ENCODE measurements at places on chromosomes 6 and 20.

GRCh38 chr6:38871741-38872568, 156.8 kb downstream of the DNAH8 start:
- peak; percentile 19 for DNase-seq

GRCh38 chr6:148681666-148682065, 65.2 kb upstream of the UST start:
- no peak for DNase-seq

GRCh38 chr6:129776542-129777330, 66.8 kb upstream of the ARHGAP18 start:
- no peak for DNase-seq

DNA sequence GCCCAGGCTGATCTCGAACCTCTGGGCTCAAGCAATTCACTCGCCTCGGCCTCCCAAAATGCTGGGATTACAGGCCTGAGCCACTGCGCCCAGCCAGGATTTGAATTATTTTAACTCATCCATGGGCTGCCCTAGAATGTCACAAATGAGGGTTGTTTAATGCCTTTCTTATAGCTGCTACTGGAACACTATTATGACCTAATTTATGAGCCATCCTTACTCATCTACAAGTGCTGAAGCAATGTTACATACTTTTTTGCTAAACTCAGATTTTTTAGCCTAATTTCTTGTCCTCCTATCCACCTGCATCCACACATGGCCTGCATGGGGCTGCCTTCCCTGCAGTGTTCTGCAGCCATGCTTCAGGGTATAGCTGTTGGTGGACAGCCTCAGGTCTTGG, 59.9 kb downstream of the RTN4IP1 start:
- DNase-seq = no peak

GRCh38 chr6:41535766-41536165, 10.4 kb upstream of the FOXP4 start:
- DNase-seq = no peak

- DNase-seq = peak; percentile 34
Observed at GRCh38 chr6:20400456-20401204, 1.0 kb upstream of the E2F3 start.

DNA sequence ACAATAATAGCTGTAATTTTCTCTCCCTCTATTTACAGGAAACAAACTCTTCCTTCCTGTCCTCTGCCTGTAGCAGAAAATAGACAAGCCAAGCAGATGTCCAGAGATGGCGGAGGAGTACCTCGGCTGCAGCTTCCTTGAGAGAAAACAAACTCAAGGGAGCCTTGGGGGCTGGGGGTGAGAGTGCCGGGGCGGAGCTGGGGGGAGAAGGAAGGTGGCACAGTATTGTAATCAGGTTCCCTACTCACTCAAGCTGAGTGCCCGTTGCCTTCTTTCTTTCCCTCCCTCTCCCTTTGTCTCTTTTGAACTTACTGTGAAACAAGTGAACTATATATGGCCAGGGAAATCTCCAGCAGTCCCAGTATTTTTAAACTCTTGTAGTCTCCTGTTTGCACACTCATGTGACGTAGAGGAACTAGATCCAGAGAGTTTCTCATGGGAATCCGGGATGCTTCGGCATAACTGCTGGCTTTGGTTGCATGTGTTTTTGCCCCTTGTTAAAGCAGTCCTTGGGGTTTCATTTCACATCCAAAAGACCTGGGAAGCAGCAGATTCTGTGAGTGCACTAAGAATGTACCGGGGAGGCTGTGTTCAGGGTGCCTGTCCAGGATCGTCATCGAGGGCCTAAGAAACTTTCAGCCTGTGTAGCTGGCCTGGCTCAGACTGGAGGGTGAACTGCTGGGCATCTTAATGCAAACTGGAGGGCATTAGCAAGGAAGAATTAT, 44.6 kb upstream of the HDDC2 start:
- DNase-seq = no peak

- no peak for DNase-seq
Observed at GRCh38 chr6:159172091-159172491, 2.9 kb downstream of the FNDC1 start.

- DNase-seq = no peak
Observed at GRCh38 chr6:21442874-21443273, 150.7 kb upstream of the SOX4 start.

DNA sequence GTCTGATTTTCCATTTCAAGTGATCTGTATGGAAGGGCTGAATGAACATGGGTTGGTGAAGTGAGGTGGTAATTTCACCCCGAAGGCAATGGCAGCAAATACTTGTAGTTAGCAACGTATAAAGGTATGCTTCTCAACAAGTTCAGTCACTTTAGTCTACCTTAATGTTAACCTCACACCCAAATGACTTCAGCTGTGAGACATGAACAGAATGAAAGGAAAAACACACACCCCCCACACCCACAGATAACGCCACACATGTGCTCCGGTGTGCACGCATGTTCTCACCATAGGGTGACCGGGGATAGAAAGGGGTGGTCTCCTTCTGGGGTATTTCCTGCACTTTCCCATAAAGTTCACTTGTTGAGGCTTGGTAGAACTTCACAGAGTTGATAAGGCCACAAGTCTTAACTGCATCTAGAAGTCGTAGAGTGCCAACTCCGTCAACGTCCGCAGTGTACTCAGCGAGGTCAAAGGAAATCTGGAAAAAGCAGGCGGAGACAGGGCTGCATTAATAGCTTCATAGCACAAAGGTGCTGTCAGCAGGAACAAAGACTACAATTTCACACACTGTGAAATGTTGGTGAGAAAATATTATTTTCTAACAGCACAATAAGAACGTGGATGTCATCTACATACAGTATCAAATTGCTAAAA, 284.8 kb downstream of the GMDS start:
- no peak for DNase-seq

DNA sequence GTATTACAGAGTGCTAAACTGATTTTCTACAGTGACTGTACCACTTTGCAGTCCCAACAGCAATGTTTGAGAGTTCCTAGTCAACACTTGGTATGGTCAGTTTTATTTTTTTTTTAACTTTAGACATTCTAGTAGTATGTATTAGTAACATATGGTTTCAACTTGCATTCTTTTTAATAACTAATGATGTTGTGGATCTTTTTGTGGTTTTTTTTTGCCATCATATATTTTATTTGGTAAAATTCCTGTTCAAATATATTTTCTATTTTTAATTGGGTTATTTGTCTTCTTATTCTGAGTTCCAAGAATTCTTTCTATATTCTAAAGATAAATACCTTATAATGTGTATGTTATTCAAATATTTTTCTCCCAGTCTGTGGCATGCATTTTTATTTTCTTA, 189.4 kb upstream of the ECI2 start:
- no peak for DNase-seq

DNA sequence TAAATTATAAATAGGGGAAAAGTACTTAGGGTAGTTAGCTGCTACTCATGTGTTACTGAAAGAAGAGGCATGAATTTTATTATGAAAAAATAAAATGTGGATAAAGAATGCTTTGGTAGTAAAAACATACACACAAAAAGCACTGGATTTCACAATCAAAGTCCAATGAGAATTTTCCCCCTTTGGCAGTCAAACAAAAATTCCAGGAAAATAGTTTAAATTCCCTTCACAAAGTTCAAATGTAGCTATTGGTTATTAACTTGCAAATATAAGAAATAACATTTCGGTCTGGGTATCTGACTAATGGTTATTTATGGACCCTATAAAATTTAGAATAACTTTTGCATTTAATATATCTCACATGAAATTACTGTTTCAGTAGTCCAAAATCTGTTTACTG, 210.4 kb downstream of the FOXC1 start:
- DNase-seq = no peak

DNA sequence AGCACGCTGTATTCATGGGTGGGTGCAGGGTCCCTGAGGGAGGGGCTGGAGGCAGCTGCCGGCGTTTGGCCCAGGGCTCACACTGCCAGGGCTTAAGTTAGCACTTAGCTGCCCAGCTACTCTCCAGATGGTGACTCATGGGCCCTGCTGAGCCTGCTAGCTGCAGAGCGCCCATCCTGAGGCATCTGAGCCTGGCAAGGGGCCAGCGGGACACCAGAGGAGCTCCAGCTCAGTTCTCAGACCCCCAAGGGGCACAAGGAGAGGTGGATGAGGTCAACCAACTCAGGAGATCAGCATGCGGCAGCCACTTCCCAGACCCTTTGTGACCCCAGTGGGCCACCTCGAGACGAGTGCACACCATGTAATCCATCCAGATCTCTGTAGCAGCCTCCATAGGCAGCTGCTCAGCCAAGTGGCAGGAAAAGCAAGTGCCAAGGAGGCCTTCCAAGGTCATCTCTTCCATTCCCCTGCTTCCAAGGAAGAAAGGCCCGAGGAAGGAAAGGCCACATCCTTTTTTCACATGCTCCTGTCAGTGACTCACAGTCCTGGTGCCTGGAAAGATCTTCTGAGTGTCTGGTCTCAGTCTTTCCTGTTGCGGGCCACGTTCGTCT, 35.3 kb downstream of the FOXP4 start:
- DNase-seq = no peak

DNA sequence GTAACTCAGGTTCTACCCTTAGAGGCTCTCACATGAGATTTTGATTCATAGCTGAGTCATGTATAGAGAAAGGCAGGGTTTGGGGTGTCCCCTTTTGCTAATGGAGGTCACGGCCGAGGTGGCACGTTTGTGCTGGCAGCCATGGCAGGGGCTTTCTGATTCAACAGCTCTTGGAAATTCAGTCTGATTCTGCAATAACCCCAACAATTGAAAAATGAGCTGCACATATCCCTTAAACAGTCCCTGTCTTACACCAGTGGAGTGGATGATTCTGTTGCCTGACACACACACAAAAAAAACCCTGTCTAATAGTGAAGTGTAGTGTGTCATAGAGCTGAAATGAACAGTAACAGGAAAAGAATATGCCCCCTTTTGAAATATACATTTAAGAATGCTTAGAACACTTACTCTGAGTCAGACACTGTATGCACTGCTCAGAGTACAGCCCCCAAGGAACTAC, 40.4 kb upstream of the ARG1 start:
- peak; percentile 24 for DNase-seq

DNA sequence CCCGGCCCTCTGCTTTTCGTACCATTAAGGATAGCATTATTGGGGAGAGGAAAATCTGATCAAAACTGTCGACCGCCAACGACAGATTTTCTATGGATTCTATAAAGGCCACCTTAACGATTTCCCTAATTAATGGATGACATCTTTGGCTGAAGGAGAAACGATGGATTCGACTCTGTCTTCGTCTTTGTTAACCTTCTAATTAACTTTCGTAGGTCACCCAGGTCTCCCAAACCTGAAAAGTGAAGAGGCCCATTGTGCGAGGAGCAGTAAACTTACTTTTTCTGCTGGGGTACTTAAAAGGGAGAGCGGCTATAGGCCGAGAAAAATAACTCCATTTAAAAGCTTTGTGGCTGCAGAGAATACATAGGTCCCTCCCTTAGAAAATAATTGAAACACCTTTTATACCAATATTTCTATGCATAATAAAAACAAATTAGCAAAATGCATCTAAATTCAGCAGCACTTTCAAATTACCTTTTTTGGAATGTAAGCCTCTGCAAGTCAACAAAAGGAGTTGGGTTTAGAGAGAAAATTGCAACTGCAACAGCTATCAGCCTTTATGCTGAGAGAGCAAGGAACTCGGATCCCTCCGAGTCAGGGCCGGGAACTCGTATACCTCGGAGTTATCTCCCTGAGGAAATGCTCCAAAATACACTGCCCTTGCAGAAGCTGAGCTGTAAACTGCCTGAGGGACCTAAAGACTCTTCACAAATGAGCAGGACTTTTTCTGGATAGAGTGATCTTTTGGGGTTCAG, 31.4 kb upstream of the NR2E1 start:
- no peak for DNase-seq

DNA sequence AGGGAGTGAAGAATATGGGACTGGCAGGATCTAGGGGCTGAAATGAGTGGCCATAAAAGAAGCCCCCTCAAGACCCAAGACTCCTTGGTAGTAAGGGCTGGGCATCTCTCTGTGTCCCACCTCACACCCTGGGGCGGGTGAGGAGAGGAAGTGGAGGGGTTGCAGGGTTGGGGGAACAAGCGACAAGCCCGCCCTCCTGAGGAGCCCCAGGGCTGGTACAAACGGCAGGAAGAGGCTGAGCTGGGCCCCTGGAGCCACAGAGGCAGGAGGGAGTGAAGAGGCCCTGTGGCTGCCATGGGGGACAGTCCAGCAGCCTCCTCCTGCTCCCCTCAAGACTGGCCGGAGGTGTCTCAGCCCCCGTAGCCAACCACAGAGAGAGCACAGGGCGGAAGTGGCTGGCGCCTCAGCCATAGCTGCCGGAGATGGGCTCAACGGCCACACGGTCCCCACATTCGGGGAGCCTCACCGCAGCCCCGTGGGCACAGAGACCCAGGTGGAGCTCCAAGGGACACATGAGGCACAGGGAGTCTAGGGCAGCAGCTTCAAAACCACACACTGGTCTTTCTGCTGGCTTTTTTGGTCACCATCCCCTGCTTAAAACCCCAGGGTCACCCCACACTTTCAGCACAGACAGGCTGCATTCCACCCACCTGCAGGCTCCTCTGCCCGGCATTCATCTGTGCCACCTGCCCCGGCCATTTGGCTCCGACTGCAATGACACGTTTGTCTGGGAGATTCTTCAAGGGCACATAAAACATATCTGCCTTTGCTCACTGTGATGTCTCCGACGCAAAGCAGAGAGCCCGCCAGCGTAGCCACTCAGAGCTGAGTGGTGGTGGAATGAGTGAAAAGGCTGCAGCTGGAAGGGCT, 524 bp downstream of the C20orf203 start:
- DNase-seq = peak; percentile 9

DNA sequence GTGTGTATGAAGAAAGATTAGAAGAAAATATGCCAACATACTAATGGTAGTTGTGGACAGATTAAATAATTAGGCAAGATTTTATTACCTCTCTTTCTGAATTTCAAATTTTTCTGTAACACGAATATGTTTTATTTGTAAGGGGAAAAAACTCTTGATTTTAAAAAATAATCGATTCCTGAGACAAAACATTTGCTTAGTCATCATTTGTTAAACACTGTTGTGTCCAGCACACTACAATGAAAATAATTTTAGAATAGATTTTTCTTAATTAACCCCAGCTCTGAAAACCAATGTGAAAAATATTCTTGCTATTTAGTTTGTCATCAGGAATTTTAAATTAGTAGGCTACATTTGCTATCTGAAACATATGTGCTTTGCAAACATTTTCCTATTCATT, 253.0 kb downstream of the TRDN start:
- no peak for DNase-seq

DNA sequence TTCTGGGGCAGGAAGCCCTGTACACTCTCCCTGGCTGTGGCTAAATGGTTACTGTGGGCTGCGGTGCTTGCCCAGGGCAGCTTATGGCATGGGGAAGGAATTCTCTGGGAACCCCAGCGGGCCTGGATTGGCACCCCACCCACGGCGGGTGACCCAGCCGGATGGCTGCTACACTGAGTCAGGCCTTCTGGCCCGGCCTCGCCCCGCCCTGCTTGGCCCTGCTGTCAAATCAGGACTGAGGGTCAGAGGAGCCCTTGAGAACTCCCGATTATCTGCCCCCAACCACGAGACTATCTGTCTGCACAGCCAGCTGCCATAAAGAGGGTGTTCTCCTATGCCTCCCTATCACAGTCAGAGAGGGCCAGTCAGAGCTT, 7.3 kb upstream of the ITPR3 start:
- no peak for DNase-seq

DNA sequence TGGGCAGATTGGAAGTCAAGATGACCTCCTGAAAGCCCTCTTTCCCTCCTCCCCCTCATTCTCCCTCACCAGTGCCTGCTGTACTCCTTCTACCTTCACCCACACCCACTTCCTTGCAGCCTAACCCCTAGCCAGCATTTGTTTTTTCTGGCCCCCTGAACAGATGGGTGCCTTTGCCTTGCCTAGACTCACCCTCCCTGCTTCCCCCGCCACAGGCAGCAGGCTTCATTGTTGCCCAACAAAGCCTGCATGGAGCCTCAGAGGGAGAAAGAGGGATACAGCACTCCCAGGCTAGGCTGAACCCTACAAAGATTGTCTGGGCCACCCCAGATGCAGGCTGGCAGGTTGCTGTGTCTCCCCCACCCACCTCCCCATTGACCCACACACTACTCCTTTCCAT, 2.7 kb downstream of the MOCS1 start:
- DNase-seq = no peak

Data from stimulated activated CD4-positive, alpha-beta T cell treated with anti-CD3 and anti-CD28 coated beads, Interleukin-4, amount 100 ng/mL, for 4 hours (primary cell).